Frontal cortex (tissue), 4 donors: ENCODE measurements at places on chromosomes 6 and 20. TPM values are rescaled to one million over a fixed set of nuclear protein-coding genes. Genes with fewer than 3 reads are reported as not detected.

DNA sequence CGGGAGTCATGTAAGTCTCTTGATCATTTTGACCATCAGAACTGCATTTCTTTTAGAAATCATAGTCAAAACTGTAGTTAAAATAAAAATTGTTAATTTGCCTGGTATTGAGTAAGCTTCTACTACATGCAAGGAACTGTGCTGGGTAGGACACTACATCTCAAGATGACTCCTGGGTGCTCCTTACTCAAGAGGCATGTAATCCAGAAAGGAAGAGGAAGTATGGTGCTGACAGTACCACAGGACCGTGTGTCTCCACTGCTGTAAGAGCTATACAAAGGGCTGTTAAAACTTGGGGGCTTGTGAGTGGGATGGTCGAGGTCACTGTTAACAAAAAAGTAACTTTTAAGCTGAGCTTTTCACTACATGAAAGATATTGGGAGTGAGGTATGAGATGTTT, 508.3 kb upstream of the SOX4 start:
- no peak for DNase-seq

DNA sequence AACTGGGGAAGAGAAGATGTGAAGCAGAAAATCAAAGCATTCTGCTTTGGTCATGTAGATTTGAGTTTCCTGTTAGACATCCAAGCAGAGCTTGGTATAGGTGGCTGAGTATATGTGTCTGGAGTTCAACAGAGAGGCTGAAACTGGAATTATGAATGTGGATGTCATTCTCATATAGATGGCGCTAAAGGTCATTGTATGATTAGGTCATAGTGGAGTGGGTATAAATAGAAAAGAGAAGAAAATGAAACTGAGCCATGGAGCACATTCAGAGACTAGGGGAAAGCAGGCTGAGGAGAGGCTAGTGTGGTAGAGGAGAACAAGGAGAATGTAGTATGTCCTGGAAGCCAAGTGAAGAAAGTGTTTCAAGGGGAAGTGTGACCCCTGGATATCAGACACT, 295.6 kb upstream of the PLN start:
- DNase-seq: no peak

Gene LY6G6F
- not detected for total RNA-seq

DNA sequence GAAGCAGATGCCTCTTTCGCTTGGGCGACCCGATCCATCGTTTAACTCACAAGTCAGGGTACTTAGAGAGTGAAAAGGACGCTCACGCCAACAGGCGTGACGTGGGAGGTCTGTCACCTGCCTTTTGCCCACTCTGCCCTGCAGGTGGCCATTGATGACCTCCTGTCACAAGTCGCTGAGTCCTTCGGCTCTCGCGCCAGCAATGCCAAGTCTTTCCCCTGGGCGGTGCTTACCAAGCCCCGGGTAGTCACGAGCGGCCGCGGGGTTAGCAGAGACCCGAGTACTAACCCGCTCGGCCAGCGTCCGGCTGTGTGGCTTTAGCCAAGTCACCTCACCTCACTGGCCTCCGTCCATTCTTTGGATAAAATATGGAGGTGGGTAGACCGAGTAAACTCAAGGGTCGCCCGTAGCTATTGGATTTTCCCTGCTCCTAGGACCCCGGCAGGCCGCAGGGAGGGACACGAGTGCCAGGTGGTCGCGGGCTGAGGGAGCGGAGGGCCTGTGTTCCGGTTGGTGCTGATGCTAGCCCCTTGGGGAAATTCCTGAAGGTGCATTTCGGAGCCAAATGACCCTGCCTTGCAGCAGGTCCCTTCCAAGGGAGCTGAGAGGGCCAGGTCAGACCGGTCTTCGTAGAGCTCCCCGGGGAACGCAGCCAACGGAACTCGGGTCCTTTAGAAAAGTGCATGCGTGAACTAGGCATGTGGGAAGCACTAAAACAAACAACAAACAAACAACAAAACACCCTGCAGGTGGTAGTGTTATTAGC, 668 bp downstream of the PKIB start:
- DNase-seq: peak; percentile 32

Gene FABP7
- 1,193 TPM for total RNA-seq

GRCh38 chr6:37256692-37257319, 766 bp upstream of the TBC1D22B start:
- no peak for DNase-seq
